NCI-H1436 treated with DMSO at 0.1 percent for 48 hours (cell line): ENCODE measurements at places on chromosomes 1 and 21.

- DNase-seq, result no peak
These were observed 159.2 kb downstream of the PIGK start for GRCh38 chr1:77060000-77060399.

GRCh38 chr1:28172713-28173150, 3.8 kb downstream of the PTAFR start:
- no peak for DNase-seq

DNA sequence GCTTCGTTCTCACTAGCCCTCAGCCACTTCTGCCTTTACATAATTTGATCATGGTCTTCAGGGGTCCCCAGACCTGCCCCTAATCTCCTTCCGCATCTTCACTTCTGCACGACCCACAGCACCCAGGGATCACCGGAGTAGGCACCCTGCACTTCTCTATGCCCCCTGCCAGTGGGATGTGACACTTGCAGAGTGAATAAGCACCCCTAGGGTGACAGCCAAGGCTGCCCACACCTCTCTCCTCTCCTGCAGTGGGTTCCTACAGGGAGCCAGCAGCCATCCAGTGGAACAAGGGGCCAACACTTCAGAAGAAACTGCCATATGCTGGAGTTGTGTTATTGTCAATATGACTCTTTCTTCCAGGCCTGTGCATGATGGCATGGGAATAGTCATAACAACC, 58.0 kb upstream of the CTPS1 start:
- DNase-seq, result no peak

DNA sequence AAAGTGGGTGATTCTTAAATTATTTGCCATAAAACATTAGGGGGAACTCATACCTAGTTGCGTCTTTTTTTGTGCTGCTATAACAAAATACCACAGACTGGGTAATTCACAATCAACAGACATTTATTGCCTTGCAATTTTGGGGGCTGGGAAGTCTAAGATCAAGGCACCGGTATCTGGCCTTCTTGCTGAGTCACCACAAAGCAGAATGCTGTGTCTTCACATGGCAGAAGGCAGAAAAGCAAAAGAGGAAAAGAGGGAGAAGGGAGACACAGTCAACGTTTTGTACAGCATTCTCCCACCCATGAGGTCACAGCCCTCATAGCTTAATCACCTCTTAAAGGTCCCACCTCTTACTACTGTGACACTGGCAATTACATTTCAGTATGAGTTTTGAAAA, 291.0 kb downstream of the CHRM3 start:
- DNase-seq, result no peak

DNA sequence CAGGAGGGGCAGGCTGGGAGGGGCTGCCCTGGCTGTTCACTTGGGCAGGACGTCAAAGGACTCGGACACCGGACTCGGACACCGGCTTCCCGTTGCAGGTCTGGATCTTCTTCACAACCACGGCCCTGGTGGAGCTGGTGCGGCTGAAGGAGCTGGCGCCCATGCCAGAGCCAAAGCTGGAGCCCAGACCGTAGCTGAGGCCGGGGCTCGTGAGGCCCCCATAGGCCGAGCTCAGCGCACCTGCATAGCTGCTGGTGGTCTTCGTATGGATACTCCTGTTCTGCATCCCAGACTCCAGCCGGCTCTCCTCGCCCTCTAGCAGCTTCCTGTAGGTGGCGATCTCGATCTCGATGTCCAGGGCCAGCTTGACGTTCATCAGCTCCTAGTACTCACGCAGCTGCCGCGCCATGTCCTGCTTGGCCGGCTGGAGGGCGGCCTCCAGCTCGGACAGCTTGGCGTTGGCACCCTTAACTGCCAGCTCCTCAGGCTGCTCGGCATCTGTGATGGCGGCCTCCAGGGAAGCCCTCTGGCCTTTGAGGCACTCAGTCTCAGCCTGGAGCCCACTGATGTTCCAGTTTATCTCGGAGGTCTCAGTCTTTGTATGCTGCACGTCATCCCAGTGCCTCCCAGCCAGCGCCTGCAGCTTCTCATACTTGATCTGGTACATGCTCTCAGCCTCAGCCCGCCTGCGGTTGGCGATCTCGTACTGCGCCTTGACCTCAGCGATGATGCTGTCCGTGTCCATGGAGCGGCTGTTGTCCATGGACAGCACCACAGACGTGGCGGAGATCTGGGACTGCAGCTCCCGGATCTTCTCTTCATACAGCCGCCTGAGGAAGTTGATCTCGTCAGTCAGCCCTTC, 15.1 kb upstream of the KLF17 start:
- no peak for DNase-seq

DNA sequence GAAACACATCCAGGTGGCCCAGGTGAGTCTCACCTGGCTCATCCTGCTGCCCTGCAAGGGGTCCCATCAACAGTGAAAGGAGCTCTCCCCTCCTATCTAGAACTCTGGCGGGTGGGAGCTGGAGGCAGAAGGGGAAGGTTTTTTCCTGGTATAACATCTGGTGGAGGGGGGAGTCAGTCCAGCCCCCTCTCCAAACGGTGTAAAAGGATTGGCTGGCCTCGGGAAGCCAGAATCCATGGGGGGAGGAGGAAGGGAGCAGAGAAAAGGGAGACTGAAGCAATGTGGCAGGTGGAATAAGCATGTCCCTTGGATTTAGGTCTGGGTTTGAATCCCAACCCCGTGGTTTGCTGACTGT, 1.2 kb upstream of the CAMK2N1 start:
- no peak for DNase-seq

DNA sequence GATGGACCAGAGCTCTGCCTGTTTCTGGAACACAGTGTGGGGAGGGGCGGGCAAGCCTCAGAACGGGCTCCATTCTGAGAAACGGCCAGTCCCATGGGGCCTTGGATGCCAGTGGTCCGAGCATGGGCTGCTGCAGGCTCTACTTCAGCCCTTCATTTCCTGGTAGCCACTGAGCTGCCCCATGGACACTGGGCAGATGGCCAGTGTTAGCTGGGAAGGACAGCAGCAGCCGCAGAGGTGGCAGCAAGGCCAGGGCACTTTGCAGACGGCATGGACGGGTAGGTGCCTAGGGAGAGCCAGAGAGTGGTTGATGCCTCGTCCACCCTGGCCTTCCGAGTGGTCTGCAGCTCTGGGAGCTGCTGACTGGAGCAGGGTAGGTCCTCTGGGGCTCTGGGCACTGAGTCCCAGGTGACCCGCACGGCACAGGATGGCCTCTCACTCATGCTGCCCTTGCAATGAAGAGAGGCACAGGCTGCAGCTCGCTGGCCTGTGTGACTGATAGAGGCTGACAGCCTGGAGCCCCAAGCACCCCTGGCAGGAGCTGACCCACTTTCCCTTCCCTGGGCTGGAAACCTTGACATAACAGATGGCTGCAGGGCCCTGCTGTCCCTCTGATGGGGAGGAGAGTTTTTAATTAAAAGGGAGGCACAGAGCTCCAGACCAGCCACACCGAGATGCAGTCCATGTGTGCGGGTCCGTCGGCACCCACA, 87.7 kb upstream of the COL6A1 start:
- no peak for DNase-seq

GRCh38 chr1:228315945-228316588, 90.6 kb downstream of the TRIM11 start:
- DNase-seq, result no peak

DNA sequence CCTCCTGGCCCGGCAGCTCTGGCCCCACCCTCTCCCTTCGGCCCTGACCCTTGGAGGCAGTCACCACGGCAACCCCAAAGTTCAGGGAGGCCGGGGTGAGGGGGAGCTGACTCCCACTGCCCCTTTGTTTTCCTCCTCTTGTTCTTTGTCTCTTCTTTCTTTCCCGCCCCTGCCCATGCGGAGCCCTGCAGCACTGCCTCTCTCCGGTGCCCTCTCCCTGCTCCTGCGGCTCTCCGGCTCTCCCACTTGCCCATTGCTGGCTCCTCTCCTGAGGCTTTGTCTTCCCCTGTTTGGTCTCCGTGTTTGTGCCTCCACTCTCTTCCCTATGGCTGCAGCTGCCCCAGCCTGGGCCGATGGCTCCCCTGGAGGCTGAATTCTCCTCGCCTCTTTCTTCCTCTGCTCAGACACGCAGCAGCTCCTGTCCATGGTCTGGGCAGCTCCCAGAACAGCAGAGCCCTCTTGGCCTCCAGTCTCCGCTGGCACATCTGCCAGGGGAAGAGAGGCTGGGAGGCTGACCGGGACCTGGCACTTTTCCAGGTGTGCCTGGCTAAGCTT, 5.8 kb downstream of the CELSR2 start:
- DNase-seq, result no peak

DNA sequence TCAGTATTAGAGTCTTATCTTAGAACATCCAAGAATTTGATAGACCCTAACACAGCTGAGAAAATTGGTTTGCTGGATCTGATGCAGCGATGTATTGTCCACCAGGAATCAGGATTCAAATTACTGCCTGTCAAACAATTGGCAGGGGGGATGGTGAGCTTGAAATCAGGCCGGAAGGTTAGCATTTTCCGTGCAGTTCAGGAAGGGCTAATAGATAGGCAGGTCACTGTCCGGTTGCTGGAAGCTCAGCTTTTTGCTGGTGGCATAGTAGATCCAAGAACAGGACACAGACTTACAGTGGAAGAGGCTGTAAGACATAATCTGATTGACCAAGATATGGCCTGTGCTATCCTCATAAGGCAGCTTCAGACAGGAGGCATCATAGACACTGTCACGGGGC, 127.2 kb downstream of the MACF1 start:
- no peak for DNase-seq

DNA sequence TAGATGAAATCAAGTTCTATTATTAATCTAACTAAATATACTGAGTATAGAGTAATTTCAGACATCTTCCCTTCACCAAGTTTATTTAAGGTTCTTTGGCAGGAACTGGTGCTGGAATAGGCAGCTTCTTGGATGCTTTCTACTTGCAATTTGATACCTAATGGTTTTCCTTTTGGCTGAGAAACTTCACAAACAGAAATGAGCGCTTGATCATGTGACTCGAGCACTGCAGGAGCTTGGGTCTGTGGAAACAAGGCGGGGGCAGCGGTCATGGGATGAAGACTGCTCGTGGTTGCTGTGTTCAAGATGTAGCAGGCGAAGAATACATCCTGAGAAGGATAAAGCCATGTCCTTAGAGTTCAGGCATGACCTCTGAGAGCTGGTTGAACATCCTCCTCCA, 136.8 kb downstream of the PTPRC start:
- DNase-seq, result no peak

- DNase-seq, result no peak
These were observed 3.9 kb downstream of the CLDN19 start for GRCh38 chr1:42736152-42736551.

GRCh38 chr1:9670085-9670484, 18.6 kb downstream of the PIK3CD start:
- no peak for DNase-seq

DNA sequence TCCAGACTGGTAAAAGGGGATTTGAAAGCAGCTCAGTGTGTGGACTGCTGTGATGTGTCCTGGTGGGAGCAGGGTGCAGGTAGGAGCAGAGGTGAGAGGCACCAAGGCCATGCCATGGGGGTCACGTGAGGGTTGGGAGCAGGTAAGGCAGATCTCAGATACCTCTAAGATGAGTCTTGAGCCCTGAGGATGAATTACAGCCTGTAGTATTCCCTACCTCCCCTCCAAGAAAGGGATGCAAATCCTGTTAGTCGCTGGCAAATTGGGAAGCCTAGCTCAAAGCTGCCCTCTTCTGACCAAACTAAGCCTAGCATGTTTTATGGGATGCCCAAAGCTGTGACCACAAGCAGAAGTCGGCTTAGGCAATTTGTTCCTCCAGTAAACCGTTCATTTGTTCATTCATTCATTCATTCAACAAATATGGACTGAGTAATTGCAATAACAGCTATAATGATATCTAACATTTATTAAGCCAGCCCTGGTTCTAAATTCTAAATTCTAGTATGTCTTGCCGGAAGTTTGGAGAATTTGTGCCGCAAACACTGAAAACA, 3.9 kb upstream of the NUAK2 start:
- DNase-seq, result peak; percentile 53

DNA sequence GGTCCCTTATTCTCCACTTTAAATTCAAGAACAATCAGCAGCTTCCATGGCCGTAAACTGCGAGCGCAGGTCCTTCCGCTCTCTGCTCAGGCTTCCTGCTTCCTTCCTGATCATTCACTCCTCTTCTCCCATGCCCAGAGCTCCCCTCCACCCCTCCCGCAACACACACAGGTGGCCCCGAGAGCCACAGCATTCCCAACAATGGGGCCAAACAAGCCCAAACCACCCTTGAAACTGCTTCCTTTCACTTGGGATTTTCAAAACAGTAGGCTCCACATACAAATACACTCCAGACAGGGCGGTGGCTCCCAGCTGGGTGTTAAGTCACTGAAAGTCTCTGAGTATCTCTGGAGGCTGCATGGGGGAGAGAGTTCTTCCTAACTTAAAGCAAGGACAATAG, 11.4 kb downstream of the FAM89A start:
- DNase-seq, result no peak

DNA sequence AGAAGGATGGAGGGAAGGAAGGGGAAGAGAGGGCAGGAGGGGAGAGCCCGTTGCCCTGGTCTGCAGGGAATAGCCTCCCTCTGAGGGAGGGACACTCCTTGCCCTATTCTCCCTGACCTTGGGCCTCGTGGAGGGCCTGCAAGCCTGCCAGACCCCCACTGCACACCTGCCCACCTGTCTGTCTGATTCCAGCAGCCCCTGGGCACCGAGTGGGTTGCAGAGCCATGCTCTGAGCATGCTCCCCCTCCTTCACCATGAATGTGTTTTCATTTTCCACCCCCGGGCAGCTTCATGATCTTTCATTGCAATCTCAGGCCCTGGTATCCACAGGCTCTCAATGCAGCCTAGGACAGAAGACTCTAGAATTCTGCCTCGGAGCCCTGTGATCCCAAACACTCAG, 5.1 kb upstream of the NPHP4 start:
- no peak for DNase-seq

- DNase-seq, result no peak
These were observed 1.3 kb downstream of the NGF start for GRCh38 chr1:115336741-115337140.
